ENCODE measurements at places on chromosomes 7 and 10. TPM values are rescaled to one million over a fixed set of nuclear protein-coding genes. Genes with fewer than 3 reads are reported as not detected.

CXCL12 gene
- 130 TPM for total RNA-seq

CFAP46 gene
- total RNA-seq: 0.99 TPM

FAM131B gene
- 0.47 TPM for total RNA-seq

INA gene
- not detected for total RNA-seq

DNA sequence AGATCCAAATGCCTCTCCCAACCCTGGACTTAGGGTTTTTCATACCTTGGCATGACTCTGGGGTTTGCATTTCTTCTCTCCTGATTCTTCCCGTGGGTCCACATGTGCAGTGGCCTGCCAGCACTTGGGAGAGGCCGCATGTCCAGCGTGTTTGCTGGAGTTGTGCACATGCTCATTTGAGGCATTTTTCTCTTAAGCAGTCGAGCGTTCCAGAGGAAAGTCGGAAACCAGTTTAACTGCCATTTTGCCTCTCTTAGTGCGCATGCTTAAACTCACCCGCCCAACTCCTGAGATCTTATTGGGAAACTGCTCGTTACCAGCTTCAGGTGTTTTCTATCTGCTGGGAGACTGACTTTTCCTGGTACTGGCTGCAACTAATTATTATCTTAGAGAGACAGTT is 888.4 kb upstream of the PHF14 start:
- H3K4me3 ChIP-seq: no peak overlapping the region
- H3K4me1 ChIP-seq: no peaks in the 10 kb centered on the region
- H3K36me3 ChIP-seq: no peaks in the 10 kb centered on the region
- H3K27ac ChIP-seq: no peak overlapping the region

DNA sequence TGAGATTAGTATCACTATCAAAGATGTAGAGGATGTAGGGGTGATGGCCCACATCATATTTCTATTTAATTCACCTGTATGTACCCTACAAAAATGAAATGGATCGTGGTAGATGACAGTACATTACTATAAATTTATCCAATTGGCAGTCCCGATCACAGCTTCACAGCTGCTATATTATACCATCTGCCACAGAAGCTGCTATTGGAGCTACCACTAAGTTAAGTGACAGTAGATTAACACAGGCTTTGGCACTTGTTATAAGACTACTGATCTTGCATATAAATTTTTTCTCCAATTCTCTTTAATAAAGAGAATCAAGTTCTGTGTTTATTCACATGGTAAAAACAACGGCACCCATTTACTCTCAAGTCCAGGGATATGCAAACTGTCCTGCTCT is 24.9 kb upstream of the MAGI2 start:
- H3K4me3 ChIP-seq: no peak overlapping the region
- no peaks in the 10 kb centered on the region for H3K4me1 ChIP-seq
- H3K36me3 ChIP-seq: no peaks in the 10 kb centered on the region
- H3K27me3 ChIP-seq: no peaks in the 10 kb centered on the region
- H3K27ac ChIP-seq: no peak overlapping the region

GRCh38 chr7:156780724-156781455 is 112.1 kb downstream of the LMBR1 start:
- no peaks in the 10 kb centered on the region for H3K4me1 ChIP-seq
- H3K27ac ChIP-seq: no peak overlapping the region
- no peaks in the 10 kb centered on the region for H3K27me3 ChIP-seq
- H3K36me3 ChIP-seq: no peaks in the 10 kb centered on the region

DNA sequence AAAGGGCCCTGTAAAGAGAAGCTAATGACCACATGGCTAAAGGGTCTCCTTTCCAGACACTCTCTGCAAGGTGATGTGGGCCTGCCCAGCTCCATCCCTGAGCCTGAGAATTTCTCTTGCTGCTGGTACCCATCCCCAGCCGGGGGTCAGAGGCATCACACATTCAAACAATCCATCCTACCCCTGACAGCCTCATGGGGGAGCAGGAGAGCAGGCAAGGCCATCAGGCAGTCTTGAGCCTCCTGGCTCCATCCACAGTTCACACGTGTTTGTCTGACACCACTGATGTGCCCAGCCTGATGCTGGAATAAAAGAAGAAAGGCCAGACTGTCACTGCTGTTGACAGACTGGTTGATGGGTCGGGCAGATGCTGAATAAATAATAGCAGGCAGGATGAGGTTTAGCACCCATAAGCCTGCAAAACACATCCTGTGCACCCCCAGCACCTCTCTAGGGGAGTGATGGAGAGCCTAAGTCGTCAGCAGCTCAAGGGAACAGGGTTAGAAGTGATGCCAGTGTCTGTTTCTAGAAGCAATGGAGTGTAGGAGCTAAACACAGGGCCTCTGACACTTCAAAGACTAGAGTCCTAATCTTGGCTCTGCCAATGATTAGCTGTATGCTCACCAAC is 43.5 kb downstream of the TLL2 start:
- H3K36me3 ChIP-seq: no peaks in the 10 kb centered on the region
- peaks cover 11% of the 10 kb centered on the region for H3K4me1 ChIP-seq
- no peak overlapping the region for H3K4me3 ChIP-seq

- H3K4me1 ChIP-seq: no peaks in the 10 kb centered on the region
- H3K27me3 ChIP-seq: no peaks in the 10 kb centered on the region
- H3K27ac ChIP-seq: no peak overlapping the region
- no peaks in the 10 kb centered on the region for H3K36me3 ChIP-seq
- no peak overlapping the region for H3K4me3 ChIP-seq
Measured at GRCh38 chr10:10432296-10433035, 585.2 kb upstream of the CELF2 start.

- H3K4me1 ChIP-seq: peaks cover 42% of the 10 kb centered on the region
- no peak overlapping the region for H3K4me3 ChIP-seq
- H3K36me3 ChIP-seq: no peaks in the 10 kb centered on the region
- H3K27me3 ChIP-seq: no peaks in the 10 kb centered on the region
Measured at GRCh38 chr7:55369427-55370400, 4.6 kb downstream of the LANCL2 start.

- H3K27ac ChIP-seq: no peak overlapping the region
- H3K36me3 ChIP-seq: no peaks in the 10 kb centered on the region
- peaks cover 96% of the 10 kb centered on the region for H3K27me3 ChIP-seq
- no peak for DNase-seq
- peaks cover 9% of the 10 kb centered on the region for H3K4me1 ChIP-seq
Measured at GRCh38 chr7:155484483-155485399, 26.8 kb downstream of the EN2 start.

GRCh38 chr7:135285547-135286233 is 52.1 kb downstream of the STRA8 start:
- H3K27me3 ChIP-seq: no peaks in the 10 kb centered on the region
- DNase-seq: no peak
- no peak overlapping the region for H3K4me3 ChIP-seq
- no peaks in the 10 kb centered on the region for H3K36me3 ChIP-seq

DNA sequence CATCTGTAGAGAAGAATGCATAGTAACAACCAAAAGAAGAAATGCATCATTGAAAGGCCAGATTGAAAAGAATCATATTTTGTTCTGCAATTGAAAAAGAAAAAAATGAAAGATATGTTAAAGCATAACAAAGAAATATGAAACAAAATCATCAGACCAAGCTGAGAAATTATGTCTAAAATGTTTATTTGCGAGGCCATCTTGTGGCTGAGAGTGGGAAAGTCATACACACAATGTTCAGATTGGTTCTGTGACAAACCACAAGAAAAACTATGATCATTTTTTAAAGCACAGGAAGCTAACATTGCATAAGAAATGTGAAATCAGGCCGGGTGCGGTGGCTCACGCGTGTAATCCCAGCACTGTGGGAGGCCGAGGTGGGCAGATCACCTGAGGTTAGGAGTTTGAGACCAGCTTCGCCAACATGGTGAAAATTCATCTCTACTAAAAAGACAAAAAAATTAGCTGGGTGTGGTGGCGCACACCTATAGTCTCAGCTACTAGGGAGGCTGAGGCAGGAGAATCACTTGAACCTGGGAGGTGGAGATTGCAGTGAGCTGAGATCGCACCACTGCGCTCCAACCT is 36.6 kb downstream of the ABCB5 start:
- DNase-seq: no peak
- no peaks in the 10 kb centered on the region for H3K4me1 ChIP-seq
- H3K27me3 ChIP-seq: peaks cover 50% of the 10 kb centered on the region
- no peak overlapping the region for H3K27ac ChIP-seq
- H3K4me3 ChIP-seq: no peak overlapping the region

DNA sequence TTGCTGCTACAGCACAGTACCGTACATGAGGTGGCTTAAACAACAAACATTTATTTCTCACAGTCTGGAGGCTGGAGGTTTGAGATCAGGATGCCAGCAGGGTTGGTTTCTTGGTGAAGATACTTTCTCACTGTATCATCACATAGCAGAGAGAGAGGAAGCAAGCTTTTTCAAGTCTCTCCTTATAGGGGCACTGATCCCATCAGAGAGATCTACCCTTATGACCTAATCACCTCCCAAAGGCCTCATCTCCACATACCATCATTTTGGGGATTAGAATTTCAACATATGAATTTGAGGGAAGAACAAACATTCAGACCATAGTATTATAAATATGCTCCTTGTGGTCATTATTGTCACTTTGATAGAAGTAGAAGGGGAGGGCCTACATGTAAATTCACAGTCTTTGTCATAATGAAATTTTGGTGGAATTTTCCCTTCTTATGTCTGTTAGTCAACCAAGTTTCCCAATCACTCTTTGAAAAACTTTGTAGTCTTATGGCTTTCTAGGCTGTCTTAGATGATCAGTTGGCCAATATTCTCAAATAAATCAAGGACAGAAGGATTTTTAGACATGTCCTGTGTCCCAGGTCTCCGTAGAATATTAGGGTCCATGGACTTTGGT is 606.2 kb downstream of the LRMDA start:
- peaks cover 15% of the 10 kb centered on the region for H3K4me1 ChIP-seq
- no peaks in the 10 kb centered on the region for H3K27me3 ChIP-seq
- peaks cover 9% of the 10 kb centered on the region for H3K36me3 ChIP-seq
- no peak for DNase-seq
- no peak overlapping the region for H3K27ac ChIP-seq

GRCh38 chr10:72682638-72683037 is 9.3 kb upstream of the MCU start:
- H3K36me3 ChIP-seq: no peaks in the 10 kb centered on the region
- H3K4me1 ChIP-seq: no peaks in the 10 kb centered on the region
- H3K4me3 ChIP-seq: no peak overlapping the region
- DNase-seq: no peak

DNA sequence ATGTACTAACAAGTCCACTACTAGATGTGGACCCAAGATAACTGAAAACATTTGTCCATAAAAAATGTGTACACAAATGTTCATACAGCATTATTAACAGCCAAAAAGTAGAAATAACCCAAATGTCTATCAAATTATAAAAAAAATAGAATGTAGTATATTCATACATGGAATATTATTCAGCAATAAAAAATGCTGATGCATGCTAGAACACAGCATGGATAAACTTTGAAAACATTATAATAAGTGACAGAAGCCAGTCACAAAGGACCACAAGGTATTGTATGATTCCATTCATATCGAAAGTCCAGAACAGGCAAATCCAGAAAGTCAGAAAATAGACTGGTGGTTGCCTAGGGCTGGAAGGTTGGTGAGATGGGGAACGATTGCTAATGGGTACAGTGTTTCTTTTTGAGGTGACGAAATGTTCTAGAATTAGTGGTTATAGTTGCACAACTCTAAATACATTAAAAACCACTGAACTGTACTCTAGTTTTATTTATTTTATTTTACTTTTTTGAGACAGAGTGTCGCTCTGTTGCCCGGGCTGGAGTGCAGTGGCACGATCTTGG is 43.3 kb upstream of the ANLN start:
- no peak for DNase-seq
- no peaks in the 10 kb centered on the region for H3K27me3 ChIP-seq
- H3K27ac ChIP-seq: no peak overlapping the region
- H3K4me1 ChIP-seq: no peaks in the 10 kb centered on the region

DNA sequence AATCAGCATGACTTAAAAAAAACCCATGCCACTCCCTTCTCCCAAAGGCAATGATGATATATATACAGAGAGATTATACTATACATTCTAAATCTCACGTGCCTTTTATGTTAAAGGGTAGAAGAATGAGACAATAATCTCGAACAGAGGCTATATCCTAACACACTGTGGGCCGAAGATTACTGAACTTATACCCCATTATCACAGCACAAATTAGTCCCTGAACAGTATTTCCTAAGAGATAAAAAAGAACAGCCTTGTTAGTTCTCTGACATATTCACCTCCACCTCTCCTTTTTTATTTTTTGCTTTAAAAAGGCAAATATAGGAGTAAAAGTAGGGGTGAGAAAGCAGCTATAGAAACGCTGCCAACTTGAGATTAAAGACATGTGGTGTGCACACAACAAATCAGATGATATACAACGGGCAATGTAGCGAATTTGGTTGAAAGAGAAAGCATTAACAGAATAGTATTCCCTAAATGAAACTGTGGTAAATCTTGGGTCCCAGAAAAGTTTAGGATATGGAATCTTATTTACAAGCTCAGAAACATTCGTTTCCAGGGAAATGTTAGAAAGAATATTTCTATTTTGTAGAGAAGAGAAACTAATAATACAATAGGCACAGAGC is 69.5 kb downstream of the JMJD1C start:
- H3K4me1 ChIP-seq: peaks cover 8% of the 10 kb centered on the region
- no peak for DNase-seq
- H3K27ac ChIP-seq: no peak overlapping the region
- H3K36me3 ChIP-seq: no peaks in the 10 kb centered on the region

DNA sequence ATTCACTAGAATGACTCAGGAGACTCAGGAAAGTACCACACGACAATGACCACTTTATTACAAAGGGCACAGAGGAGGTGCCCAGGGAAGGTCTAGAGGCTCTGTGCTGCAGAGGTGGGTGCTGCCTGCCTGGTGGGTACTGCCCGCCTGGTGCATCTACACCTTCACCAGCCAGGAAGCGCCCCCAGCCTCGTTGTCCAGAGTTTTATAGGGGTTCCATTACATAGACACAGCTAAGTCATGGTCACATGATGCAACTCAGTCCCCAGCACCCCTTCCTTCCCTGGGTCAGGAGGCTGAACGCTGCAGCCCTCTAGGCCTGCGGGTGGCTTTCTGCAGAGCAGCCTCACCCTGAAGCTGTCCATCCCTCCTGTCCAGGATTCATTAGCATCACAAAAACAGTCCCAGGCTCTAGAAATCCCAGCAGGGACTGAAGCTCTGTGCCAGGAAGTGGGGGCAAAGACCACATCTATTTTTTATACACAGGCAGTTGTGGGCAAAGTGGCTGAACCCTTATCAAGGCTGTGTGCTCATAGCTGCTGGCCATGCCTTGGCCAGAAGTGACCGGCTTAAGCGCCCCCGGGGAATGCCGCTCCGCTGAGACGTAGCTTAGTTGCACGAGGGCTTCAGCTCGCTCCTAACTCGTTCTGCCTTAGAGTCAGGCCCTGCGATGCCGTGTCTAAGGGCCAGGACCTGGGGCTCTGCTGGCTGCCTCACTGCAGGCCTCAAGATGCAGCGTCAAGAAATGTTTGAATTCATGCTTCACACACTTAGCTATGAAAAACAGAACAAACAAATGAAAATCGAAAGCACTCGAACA is 219.0 kb downstream of the GLRX3 start:
- no peak for DNase-seq
- H3K4me3 ChIP-seq: no peak overlapping the region
- no peaks in the 10 kb centered on the region for H3K36me3 ChIP-seq
- H3K27me3 ChIP-seq: peaks cover 23% of the 10 kb centered on the region

- H3K36me3 ChIP-seq: no peaks in the 10 kb centered on the region
- no peak overlapping the region for H3K27ac ChIP-seq
- H3K27me3 ChIP-seq: no peaks in the 10 kb centered on the region
- DNase-seq: no peak
Measured at GRCh38 chr10:78563314-78563713, 505.5 kb upstream of the ZMIZ1 start.
